Glutamatergic neuron (in vitro differentiated cells): ENCODE measurements at places on chromosomes 5 and 9.

DNA sequence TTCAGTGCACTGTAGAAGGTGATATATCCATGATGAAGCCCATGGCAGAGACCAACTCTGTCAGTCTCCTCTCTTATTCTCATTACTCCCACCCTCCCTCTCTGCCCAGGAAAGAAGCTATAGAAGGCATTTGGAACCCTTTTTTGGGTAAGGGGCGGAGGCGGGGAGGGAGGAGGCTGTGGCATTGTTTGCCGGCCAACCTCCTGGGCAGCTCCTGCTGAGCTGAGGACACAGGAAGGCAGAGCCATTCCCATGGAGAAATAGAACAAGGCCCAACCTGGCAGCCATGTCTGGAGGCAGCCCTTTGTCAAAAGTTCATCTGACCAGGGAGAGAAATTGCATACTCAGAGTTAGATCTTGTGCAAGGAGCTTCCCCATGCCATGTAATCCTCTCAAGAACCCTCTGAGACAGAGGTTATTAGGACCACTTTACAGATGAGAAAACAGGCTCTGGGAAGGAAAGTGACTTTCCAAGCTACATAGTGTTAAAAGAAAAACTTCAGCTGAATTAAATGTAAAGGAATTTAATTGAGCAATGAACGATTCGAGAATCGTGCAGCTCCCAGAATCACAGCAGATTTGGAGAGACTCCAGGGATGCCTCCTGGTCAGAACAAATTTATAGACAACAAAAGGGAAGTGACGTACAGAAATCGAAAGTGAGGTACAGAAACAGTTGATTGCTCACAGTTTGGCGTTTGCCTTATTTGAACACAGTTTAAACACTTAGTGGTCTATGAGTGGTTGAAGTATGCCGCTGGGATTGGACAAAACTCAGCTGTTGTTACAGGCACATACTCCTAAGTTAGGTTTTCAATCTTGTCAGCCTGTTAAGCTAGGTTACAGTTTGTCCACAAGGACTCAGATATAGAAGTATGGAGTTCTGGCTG is 158.6 kb downstream of the MELK start:
- DNase-seq = no peak

DNA sequence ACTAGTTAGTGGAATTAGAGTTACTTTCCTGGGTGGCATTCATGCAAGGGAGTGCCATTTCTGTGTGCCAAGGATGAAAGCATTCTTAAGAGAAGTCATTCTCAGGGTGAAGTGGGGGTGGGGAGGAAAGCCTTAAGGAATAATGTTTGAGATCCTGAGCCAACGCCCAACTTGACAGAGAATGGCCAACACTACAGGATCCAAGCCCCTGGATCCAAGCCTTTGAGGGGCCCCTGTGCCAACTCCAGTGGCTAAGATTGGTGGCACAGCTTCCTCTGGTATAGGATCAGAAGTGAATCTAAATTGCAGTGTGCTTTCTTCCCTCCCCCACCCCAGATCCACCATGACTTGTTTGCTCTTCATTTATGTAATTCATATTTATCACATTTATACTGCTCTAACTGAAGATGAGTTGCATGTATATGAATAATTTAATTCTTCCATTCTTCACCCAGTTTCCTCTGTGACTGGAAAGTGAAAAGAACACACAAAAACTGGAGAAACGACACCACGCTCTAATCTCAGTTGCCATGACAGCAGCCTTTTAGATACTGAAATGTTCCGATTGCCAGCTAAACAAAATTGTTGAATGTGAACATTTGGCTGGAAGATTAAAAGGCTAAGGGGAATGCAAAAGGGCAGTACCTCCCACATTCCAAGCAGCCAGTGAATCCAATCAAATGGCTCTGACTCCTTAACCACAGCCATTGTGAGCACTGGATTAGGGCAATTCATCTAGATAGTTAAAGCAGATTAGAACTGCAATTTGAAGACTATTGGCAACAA is 4.5 kb downstream of the ZNF608 start:
- no peak for DNase-seq

- DNase-seq = no peak
These were observed 7.0 kb downstream of the ASS1 start for GRCh38 chr9:130451509-130452388.

- DNase-seq = no peak
These were observed 21.1 kb downstream of the CARTPT start for GRCh38 chr5:71740015-71740753.

- DNase-seq = no peak
These were observed 248.3 kb downstream of the CDH18 start for GRCh38 chr5:19739671-19740070.

- no peak for DNase-seq
These were observed 43.6 kb upstream of the RAD23B start for GRCh38 chr9:107239474-107239873.

GRCh38 chr5:86360801-86361200 is 256.9 kb upstream of the COX7C start:
- no peak for DNase-seq

GRCh38 chr5:145941096-145941447 is 4.7 kb downstream of the SH3RF2 start:
- DNase-seq = no peak

DNA sequence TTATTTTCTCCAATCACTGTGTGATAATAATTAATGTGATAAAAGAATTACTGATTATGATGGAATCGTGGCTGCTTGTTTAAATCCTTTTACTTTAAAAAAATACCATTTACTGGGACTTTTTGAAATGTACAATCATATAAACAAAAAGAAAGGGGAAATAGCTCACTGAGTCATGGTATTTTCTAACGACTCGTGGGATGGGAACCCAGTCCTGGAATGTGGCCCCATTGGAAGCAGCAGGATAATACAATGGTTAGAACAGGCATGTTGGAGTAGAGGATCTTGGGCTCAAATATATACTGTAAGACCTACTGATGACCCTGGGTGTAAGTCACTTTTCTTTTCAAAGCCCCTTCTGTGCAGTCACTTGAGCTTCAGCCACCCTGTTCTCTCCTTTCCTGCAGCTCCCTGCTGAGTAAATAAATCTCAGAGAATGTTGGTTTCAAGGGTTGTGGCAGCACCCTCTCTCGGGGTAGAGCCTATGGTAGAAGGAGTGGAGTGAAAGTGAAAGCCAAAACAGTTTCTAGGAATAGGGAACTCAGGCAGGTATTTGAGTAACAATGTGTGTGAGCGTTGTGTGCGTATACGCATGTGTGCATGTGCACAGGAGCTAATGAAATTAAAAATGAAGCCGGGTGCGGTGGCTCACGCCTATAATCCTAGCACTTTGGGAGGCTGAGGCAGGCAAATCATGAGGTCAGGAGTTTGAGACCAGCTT is 40.8 kb upstream of the LARP1 start:
- no peak for DNase-seq

GRCh38 chr9:76643399-76644117 is 120.7 kb upstream of the PCA3 start:
- no peak for DNase-seq

GRCh38 chr5:148255456-148255855 is 13.1 kb upstream of the SPINK13 start:
- DNase-seq = no peak
